ENCODE measurements at places on chromosomes 11 and 22.

GRCh38 chr11:47944632-47945031 is 35.7 kb upstream of the PTPRJ start:
- peak; percentile 57 for DNase-seq

GRCh38 chr11:15889363-15890030 is 466.8 kb downstream of the SOX6 start:
- DNase-seq, result no peak

GRCh38 chr22:37635157-37635556 is 4.3 kb upstream of the SH3BP1 start:
- DNase-seq, result no peak

DNA sequence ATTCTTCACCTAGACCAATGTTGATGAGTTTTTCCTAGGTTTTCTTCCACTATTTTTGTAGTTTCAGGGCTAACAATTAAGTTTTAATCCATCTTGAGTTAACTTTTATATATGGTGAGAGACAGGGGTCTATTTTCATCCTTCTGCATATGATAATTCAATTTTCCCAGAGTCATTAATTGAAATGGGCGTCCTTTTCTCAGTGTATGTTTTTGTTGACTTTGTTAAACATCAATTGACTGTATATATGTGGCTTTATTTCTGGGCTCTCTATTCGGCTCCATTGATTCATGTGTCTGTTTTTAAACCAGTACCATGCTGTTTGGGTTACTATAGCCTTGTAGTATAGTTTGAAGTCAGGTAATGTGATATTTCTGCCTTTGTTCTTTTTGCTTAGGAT is 282.1 kb downstream of the INSC start:
- no peak for DNase-seq

GRCh38 chr11:59765068-59765735 is 10.0 kb downstream of the STX3 start:
- DNase-seq, result no peak

DNA sequence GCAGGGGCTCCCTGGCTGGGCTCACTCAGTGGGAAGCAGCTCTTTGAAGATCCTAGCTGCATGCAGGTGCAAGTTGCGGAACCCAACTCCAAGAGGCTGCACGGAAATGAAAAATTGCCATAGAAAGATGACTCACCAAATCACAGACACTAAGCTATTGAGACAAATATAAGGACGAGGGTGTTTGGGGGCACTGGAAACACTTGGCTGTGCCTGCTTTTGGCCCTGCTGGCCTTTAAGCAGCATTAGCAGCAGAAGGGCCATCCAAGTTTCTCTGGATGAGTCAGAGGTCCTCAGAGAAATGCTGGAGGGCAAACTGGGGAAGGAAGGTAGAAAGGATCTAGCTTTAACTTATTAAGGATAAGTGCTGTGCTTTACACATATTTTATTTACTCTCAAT is 282.3 kb downstream of the KIRREL3 start:
- DNase-seq, result no peak

- no peak for DNase-seq
Observed at GRCh38 chr11:133318221-133318620, 214.1 kb downstream of the OPCML start.

DNA sequence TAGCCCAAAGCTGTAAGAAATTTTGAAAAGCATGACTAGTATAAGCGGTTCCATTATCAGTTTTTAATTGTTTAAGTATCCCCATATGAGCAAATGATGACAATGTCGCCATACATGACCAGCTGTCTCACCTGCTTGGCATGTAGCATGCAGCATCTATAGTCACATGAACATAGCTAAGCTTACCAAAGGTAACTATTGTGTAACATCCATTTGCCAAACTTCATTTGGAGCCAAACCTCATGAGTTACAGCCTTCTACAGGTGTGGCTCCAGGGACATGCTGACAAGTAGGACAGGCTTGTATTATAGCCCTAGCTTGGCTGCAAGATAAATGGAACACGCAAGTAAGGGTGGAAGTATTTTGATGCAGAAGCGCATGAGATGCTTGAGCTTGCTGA is 30.4 kb downstream of the OR10A6 start:
- peak; percentile 41 for DNase-seq

GRCh38 chr11:12793506-12793905 is 119.3 kb downstream of the TEAD1 start:
- DNase-seq, result no peak

- no peak for DNase-seq
Observed at GRCh38 chr11:63917692-63918506, 935 bp upstream of the RCOR2 start.

DNA sequence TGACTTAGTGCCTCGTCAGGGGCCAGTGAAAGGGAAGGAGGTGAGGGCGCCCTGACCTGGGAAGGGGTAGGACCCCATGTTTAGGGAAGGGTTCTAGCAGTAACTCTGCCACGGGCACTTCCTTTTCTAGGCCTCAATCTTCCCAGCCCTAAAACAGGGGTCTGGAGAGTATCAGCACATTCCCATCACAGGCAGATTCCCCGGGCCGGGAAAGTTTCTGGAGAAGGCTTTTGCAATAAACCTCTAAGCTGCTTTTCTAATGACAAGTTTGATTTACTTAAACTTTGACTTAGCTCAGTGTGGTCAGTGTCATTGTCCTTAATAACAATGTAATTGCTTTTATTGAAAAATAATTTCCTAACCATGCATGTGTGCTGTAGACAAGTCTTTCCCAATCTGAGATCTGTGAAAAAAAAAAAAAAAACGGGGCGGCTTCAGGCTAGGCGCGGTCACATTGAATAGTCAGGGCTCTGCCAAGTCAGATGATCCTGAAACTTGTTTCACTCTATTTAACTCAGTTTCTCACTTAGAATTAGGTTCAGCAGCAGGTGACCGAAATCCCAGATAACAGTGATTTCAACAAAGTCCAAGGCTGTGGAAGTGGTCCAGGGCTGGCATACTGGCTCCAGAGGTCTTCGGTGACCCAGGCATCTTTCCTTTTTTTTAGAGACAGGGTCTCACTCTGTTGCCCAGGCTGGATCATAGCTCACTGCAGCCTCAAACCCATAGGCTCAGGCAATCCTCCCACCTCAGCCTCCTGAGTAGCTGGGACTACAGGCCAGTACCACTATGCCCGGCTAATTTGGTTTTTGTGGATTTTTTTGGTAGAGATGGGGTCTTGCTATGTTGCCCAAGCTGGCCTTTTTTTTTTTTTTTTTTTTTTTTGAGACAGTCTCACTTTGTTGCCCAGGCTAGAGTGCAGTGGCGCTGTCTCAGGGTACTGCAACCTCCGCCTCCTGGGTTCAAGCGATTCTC is 19.5 kb upstream of the TAB1 start:
- no peak for DNase-seq

DNA sequence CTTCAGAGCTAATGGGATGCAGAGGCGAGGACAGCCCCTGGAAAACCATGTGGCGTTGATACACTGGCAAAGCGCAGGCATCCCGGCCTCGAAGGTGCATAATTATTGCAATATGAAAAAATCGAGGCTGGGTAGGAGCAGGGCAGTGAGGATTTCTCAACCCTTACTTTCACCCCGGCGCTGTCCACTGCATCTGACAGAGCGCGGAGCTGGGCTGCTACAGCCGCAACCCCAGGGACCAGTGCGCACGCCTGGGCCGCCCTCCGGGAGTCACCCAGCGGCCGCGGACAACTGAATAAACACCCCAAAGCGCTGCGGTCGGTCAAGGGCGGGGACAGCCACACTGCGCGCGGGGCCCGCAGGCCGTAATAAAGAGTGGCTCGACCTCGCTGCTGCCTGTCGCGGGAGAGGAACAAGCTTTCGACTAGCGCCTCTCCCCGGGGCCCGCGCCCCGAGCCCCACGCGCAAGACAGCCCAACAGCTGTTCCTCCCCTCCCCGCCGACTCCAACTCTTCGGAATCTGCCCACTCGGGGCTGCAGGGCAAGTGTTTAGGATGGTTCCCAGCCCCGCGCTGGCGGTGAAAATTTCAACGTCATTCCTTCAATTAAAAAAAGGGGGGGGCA is 3.6 kb upstream of the WT1 start:
- no peak for DNase-seq

GRCh38 chr11:62702246-62702645 is 5.0 kb downstream of the BSCL2 start:
- DNase-seq, result peak; percentile 49

- no peak for DNase-seq
Observed at GRCh38 chr11:86620891-86621521, 51.4 kb downstream of the ME3 start.

GRCh38 chr11:59776210-59777066 is 21.3 kb downstream of the STX3 start:
- peak; percentile 99 for DNase-seq

DNA sequence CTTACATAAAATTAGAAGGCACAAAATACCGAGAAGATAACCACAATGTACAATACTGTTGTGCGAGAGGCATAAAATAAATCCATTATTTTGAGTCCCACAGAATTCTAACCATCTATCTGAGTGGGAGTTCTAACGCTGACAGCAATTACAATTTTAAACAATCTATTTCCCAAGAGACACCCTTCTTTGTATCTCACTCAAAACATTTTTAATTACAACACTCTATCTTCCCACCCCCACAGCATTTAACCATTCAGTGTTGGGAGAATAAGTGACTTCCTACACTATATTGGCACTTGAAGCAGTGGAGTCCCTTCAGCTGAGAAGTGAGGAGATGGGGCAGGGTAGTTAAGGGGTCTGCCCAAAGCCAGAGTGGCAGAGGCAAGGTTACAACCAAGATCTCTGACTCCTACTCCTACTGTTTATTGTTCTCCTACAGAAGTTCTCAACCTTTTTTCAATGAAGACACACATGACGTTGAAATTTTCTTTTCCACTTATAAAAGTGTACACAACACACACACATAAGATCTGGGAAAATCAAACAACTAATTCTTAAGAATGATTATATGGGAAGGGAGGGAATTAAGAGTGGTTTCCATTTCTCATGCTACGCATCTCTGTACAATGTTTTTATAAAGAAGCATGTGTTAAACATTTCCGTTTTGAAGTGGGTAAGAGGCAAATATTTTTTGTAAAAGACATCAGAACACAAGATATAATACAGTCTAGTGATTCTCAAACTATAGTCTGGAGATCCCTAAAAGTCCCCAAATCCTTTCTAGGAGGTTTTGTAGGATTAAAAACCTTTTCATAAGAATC is 10.9 kb downstream of the SLC25A17 start:
- DNase-seq, result no peak

GRCh38 chr11:111417011-111417765 is 38.1 kb upstream of the POU2AF1 start:
- peak; percentile 21 for DNase-seq
